ENCODE measurements at places on chromosomes 1 and 21. TPM values are rescaled to one million over a fixed set of nuclear protein-coding genes. Genes with fewer than 3 reads are reported as not detected.

CELSR2 gene
- 5.1 TPM for total RNA-seq

UBL4B gene
- not detected for total RNA-seq

KDF1 gene
- total RNA-seq, result 0.12 TPM

KAZN gene
- 3.4 TPM for total RNA-seq

NUAK2 gene
- total RNA-seq, result 28.8 TPM

CDA gene
- total RNA-seq, result 32.0 TPM

SLC16A4 gene
- 38.5 TPM for total RNA-seq

TCEA3 gene
- 0.55 TPM for total RNA-seq

ZNF670 gene
- 3.3 TPM for total RNA-seq

HSF2BP gene
- total RNA-seq, result 1.9 TPM

TFAP2E gene
- 0.56 TPM for total RNA-seq

RGS1 gene
- not detected for total RNA-seq

DCDC2B gene
- total RNA-seq, result not detected

GDAP2 gene
- total RNA-seq, result 8.8 TPM

C1orf94 gene
- not detected for total RNA-seq

NBPF8 gene
- total RNA-seq, result 4.4 TPM

CELA2A gene
- total RNA-seq, result not detected

AMY2B gene
- 0.43 TPM for total RNA-seq

KRTAP19-1 gene
- total RNA-seq, result not detected

TMPRSS15 gene
- not detected for total RNA-seq

AGT gene
- not detected for total RNA-seq

CLCN6 gene
- 4.8 TPM for total RNA-seq

Data from A549 treated with GW870086 at 1 μM for 4 hours (cell line).